ENCODE measurements at places on chromosomes 4 and X. TPM values are rescaled to one million over a fixed set of nuclear protein-coding genes. Genes with fewer than 3 reads are reported as not detected.
A peak's percentile ranks its signal among the peaks of the same experiment; 100 is the strongest.

GRCh38 chrX:148365233-148365632 lies 135.2 kb upstream of the AFF2 start:
- H3K27me3 ChIP-seq, result no peaks in the 10 kb centered on the region
- H3K36me3 ChIP-seq, result no peaks in the 10 kb centered on the region
- no peak for DNase-seq
- H3K4me1 ChIP-seq, result no peaks in the 10 kb centered on the region
- no peak overlapping the region for H3K4me3 ChIP-seq

DNA sequence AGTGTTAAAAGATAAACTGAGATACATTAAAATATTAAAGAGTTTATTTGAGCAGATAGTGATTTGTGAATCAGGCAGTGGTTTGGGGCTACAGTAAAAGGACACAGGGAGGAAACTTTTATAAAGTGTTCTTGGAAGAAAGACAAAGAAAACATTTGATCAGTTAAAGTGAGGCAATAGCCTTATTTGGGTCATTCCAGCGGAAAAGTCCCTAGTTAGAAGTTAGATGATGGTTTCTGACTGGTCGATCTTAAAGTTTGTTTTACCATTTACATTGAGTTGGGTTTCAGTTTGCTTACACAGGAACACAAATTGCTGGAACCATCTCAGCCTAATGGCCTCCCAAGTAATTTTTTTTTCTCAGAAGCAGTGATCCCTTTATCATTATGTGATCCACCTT lies 69.7 kb downstream of the PPP1R2C start:
- H3K36me3 ChIP-seq, result no peaks in the 10 kb centered on the region
- no peak for DNase-seq
- H3K27me3 ChIP-seq, result no peaks in the 10 kb centered on the region
- no peak overlapping the region for H3K27ac ChIP-seq

GRCh38 chr4:184531008-184531407 lies 56.7 kb upstream of the IRF2 start:
- no peak for DNase-seq
- H3K27ac ChIP-seq, result no peak overlapping the region
- H3K4me3 ChIP-seq, result no peak overlapping the region
- no peaks in the 10 kb centered on the region for H3K27me3 ChIP-seq

- H3K4me3 ChIP-seq, result no peak overlapping the region
- DNase-seq, result no peak
- H3K27me3 ChIP-seq, result no peaks in the 10 kb centered on the region
- H3K27ac ChIP-seq, result no peak overlapping the region
These were observed 416.3 kb downstream of the PCDH10 start for GRCh38 chr4:133565379-133565778.

DNA sequence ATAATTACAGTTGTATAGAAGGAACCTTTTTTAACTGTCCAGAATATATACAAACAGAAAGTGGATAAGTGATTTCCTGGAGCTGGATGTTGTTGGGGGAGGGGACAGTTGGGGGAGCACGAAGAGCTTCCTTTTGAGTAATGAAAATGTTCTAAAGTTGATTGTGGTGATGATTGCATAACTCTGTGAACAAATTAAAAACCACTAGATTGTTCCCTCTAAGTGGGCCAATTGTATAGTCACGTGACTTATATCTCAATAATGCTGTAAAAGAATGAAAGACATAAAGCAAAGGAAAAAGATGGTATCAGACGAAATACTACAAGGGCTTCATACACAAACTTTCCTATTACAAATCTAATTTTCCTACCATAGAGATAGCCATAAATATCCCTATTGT lies 2.7 kb downstream of the CT55 start:
- H3K4me3 ChIP-seq, result no peak overlapping the region
- H3K36me3 ChIP-seq, result no peaks in the 10 kb centered on the region
- DNase-seq, result no peak
- no peaks in the 10 kb centered on the region for H3K27me3 ChIP-seq
- no peak overlapping the region for H3K27ac ChIP-seq

The SPANXD gene
- not detected for total RNA-seq

GRCh38 chrX:154116426-154117211 lies 19.1 kb upstream of the MECP2 start:
- H3K4me1 ChIP-seq, result no peaks in the 10 kb centered on the region
- H3K27ac ChIP-seq, result no peak overlapping the region

The RASGEF1B gene
- 24.5 TPM for total RNA-seq

- no peak overlapping the region for H3K4me3 ChIP-seq
- H3K27ac ChIP-seq, result no peak overlapping the region
- no peaks in the 10 kb centered on the region for H3K36me3 ChIP-seq
- no peak for DNase-seq
These were observed 147.0 kb upstream of the HPGD start for GRCh38 chr4:174669270-174669669.

- H3K4me3 ChIP-seq, result no peak overlapping the region
- peaks cover 4% of the 10 kb centered on the region for H3K4me1 ChIP-seq
- DNase-seq, result no peak
- H3K36me3 ChIP-seq, result no peaks in the 10 kb centered on the region
These were observed 67.3 kb downstream of the PDLIM5 start for GRCh38 chr4:94519019-94519418.

The VCX gene
- total RNA-seq, result not detected

DNA sequence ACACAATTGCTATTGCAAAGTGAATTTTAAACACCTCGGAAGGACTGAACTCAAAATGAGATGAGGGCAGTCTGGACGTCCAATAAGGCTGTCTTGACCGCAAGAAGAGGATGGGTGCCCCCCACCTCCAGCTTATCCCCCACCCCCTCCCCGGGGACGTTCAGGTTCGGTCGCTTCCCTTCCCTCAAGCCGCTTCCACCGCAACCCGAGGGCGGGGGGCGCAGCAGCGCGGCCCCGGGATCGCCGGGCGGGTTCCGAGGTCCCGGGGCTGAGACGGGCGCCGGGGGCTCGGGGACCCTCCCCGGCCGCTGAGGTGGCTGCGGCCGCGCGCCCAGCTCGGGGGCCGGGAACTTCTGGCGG lies 480 bp downstream of the USP46 start:
- peaks cover 3% of the 10 kb centered on the region for H3K4me1 ChIP-seq
- no peaks in the 10 kb centered on the region for H3K27me3 ChIP-seq
- H3K27ac ChIP-seq, result peak overlapping the region; percentile 93
- peak overlapping the region; percentile 84 for H3K4me3 ChIP-seq

DNA sequence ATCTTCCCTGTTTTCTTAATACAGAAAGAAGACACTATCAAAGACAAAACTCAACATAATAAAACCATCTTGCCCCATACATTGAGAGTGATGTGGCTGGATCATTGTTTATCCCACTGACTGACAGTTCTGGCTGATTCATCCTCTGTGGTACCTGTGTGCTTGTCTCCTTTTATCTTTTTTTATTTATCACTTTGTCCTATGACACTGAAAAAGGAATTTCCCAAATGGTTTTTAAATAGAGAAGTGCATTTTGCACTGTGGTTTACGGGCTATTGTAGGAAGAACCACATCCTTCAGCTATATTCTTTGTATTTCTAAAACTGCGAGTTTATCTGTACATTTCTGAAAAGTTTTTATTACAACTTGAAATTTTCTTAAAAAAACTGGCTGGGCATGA lies 15.0 kb downstream of the TTC29 start:
- no peak overlapping the region for H3K4me3 ChIP-seq
- H3K36me3 ChIP-seq, result no peaks in the 10 kb centered on the region
- DNase-seq, result no peak
- no peak overlapping the region for H3K27ac ChIP-seq
- H3K27me3 ChIP-seq, result no peaks in the 10 kb centered on the region

DNA sequence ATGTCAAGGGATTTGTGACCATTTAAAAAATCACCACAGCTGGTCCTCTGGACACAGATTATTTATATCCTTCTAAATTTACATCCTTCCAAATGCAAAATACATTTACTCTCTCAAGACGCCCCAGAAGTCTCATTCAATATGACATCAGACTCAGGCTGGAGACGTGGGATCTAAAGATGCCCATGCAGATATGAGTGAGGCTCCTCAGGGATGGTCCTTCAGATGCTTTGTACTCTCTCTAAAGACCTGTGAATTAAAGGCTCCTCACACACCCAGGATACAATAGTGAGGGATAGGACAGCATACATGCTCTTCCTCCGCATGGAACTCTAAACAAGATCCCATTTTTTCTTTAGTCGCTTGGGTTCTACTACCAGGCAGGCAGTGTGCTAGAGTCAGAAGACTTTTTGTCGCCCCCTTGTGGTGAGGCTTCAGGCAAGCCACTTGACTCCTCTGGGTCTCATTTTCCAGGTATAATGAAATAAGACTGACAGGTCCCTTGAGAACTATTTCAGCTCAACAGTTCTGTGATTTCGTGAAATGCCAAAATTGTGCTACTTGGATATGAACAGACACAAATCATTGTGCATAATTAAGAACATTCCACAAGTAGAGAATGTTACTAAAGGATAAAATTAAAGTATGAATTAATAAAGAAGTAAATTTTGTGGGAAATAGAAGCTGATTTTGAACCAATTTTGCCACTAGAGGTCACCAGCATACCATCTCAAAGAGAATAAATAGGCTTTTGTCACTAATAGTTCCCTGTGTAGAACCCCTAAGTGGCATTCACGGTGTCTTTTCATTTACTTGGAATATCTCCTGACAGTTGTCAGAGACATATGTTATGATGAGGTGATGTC lies 13.7 kb upstream of the SCOC start:
- DNase-seq, result peak; percentile 90
- no peaks in the 10 kb centered on the region for H3K27me3 ChIP-seq
- no peak overlapping the region for H3K4me3 ChIP-seq
- H3K36me3 ChIP-seq, result no peaks in the 10 kb centered on the region
- no peaks in the 10 kb centered on the region for H3K4me1 ChIP-seq
- no peak overlapping the region for H3K27ac ChIP-seq

The MAGEA2B gene
- 0.62 TPM for total RNA-seq

- H3K27ac ChIP-seq, result no peak overlapping the region
- H3K27me3 ChIP-seq, result no peaks in the 10 kb centered on the region
These were observed 28.9 kb upstream of the GPC4 start for GRCh38 chrX:133444196-133444595.

The IL2 gene
- total RNA-seq, result not detected

The PDE6B gene
- total RNA-seq, result 1.2 TPM

The SGMS2 gene
- 49.1 TPM for total RNA-seq

- H3K27me3 ChIP-seq, result no peaks in the 10 kb centered on the region
- no peak overlapping the region for H3K4me3 ChIP-seq
- no peaks in the 10 kb centered on the region for H3K36me3 ChIP-seq
- H3K27ac ChIP-seq, result no peak overlapping the region
- H3K4me1 ChIP-seq, result no peaks in the 10 kb centered on the region
These were observed 18.3 kb downstream of the ADGRG4 start for GRCh38 chrX:136318895-136319597.

The PDCL2 gene
- total RNA-seq, result not detected

The SPANXB1 gene
- not detected for total RNA-seq

- peaks cover 6% of the 10 kb centered on the region for H3K4me1 ChIP-seq
- DNase-seq, result no peak
- no peaks in the 10 kb centered on the region for H3K27me3 ChIP-seq
- no peaks in the 10 kb centered on the region for H3K36me3 ChIP-seq
- H3K27ac ChIP-seq, result no peak overlapping the region
- no peak overlapping the region for H3K4me3 ChIP-seq
These were observed 2.7 kb upstream of the PYURF start for GRCh38 chr4:88526221-88526815.

GRCh38 chrX:78831523-78831922 lies 84.0 kb downstream of the LPAR4 start:
- H3K27me3 ChIP-seq, result no peaks in the 10 kb centered on the region
- no peaks in the 10 kb centered on the region for H3K4me1 ChIP-seq
- no peak for DNase-seq

DNA sequence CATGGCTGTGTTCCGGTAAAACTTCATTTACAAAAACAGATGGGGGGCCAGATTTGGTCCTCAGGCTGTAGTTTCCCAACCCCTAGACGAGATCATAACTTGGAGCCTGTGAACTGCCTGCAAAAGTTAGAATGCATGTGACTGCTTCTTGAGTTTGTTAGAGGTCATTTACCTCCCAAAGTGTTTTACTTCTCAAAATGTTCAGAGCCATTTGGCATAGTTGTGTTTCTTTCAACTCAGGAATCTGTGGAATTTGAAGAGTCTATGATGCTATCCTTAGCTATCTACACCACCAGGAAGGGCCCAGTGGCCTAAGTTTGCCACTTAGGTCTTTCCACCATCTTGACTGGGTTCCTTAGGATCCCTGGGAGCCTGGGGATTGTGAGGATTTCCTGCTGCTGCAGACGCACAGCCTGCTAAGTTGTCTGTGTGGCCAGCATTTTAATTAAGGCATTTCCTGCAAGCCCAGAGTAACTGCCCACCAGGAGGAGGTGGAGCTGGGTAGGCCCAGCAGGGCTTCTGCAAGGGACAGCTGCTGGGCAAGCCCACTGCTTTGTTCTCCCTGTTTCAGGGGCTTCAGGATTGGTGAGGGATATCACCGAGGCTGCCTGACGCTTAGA lies 53.1 kb downstream of the CCNI start:
- no peaks in the 10 kb centered on the region for H3K27me3 ChIP-seq
- no peak overlapping the region for H3K4me3 ChIP-seq
- no peaks in the 10 kb centered on the region for H3K36me3 ChIP-seq

DNA sequence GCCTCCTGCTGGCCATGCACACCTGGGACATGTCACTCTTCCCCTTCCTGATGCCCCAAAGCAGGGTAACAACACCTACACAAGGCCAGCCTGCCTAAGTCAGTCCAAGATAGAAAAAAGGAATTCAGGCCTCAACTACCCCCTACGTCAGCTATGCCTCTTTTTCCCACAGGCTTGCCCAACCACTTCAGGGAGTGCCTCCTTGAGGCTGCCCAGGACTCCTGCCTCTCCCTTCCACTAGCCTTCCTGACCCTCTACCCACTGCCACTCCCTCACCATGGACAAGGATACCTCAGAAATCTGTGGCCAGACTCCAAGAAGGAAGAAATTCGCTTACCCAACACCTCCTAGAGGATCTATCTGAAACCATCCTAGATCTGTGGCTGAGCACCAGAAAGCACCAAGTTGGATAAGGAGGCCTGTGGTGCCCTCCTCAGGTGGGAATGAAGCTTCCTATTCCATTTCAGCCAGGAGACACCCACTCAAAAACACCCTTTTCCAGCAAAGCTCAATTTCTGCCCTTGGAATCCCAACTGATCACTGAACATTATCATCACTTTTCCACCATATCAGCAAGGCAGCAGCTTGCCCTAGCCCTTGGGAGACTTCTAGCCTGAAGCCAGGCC lies 1.8 kb downstream of the KDM5C start:
- H3K27me3 ChIP-seq, result no peaks in the 10 kb centered on the region
- H3K27ac ChIP-seq, result no peak overlapping the region
- H3K36me3 ChIP-seq, result no peaks in the 10 kb centered on the region
- peak; percentile 23 for DNase-seq

The CCSER1 gene
- 13.4 TPM for total RNA-seq

DNA sequence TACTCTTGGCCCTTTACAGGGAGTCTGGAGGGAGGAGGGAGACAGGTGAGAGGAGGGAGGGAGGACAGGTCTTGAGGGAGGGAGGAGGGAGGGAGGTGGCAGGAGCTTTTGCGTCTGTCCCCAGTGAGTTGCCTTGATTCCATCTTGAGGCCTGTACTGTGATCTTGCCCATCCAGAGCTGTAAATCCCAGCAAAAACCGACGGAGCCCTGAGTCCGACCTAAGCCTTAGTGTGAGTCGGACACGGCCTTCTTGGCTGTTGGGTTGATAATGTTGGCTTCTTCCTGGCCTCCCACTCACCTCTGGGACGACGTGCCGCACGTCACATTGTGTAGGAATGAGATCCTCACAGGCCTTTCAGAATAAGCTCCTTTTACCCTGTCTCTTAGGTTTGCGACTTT lies 72.5 kb downstream of the RGS12 start:
- H3K4me3 ChIP-seq, result no peak overlapping the region
- H3K27ac ChIP-seq, result no peak overlapping the region
- no peaks in the 10 kb centered on the region for H3K36me3 ChIP-seq
- no peaks in the 10 kb centered on the region for H3K4me1 ChIP-seq
- DNase-seq, result no peak
- H3K27me3 ChIP-seq, result no peaks in the 10 kb centered on the region

All from colonic mucosa (tissue), 4 donors.